A172 (cell line): ENCODE measurements at places on chromosomes 4 and X.
A peak's percentile ranks its signal among the peaks of the same experiment; 100 is the strongest.

DNA sequence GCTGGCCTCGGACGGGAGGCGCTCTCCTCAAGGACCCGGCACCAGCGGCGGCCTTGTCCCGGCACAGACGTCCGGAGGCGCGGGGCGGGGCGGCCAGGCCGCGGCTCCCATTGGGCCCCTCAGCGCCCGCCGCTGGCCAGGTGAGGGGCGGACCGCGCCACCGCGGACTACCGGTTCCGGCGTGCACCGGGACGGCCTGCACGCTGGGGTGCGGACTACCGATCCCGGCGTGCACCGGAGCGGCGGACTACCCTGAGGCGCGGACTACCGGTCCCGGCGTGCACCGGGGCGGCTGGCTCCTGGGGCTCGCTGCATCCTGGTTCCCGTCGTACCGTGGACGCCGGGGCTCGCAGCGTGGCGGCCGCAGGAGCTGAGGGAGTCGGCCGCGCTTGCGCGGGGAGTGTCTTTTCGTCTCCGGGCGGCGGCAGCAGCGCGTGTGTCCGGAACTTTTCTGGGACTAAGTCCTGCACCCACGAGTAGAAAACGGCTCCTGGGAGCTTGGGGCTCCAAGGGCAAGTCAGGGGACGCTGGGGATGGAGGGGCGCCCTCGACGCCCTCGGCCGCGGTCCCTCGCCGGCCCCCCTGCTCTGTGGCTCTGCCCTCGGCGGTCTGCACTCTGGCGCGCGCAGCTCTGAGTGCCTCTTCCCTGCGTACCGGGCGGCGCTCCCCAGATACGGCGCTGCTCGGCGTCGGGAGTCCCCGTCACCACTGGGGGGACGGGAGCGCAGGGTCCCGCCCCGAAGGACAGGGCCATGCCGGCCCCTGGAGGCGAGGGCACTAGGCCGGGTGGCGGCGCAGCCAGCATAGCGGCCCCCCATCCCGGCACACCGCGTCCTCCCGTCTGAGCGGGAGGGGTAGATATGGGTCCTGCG, at the start of gene LETM1:
TSS of gene LETM1 (minus strand) at position 86 of the 872 bp plus-strand sequence. CDS start 206 bp downstream, outside the sequence.
- DNase-seq: peak; percentile 82

- DNase-seq: no peak
Measured at GRCh38 chrX:136198678-136199243, 51.4 kb downstream of the FHL1 start.

DNA sequence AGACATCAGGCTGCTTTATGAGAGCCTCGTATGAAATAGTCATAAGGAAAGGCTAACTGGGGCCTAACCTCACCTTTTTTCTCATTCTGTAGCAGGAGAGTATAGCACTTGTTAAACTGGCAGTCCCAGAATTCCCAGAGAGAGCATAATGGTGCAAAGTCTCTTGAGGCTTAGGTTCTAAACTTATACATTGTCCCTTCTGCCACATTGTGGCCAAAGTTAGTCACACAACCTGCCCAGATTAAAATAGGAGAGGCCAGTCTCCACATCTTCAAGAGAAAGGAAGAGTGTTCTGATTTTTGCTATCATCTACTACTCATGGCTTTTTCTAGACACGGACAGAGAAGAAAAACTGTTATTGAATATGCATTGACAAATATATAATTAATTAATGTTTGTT, 1588.9 kb upstream of the PCDH7 start:
- DNase-seq: no peak

DNA sequence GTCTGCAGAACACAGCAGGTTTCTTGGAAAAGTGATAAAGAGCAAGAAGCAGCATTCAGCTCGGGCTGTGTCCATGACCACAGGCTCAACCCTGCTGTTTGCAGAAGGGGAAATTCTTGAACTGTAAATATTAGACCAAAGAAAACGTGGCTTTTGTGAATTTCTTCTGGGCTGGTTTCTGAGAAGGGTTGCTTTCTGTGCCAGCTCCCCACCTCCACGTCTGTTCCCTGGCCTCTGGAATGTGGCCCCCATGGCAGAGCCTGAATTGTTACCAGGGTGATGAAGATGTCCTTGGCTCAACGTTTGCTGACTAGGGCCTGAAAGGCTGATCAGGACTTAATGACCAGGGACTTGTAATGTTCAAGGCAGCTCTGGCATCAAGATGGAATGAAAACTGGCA, 116.0 kb downstream of the CPEB2 start:
- no peak for DNase-seq

DNA sequence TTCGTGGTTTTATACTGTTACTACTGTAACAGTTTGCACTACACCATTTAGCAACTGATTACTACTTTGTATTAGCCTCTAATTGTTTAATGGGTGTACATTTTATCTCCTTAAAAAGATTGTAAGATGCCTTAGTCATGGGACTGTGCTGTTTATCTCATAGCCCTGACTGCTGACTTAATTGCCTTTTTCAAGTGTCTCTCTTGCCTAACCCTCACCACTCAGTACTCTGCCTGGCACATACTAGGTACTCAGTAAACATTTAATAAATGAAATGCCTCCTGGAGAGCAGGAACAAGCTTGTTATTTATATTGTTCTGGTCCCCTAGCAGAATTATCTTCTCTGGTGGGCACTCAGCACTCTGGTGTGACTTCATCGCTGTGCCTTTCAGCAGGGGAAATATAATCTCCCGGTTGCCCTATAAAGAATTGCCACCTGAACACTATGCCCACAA, 1.7 kb upstream of the STIM2 start:
- no peak for DNase-seq

DNA sequence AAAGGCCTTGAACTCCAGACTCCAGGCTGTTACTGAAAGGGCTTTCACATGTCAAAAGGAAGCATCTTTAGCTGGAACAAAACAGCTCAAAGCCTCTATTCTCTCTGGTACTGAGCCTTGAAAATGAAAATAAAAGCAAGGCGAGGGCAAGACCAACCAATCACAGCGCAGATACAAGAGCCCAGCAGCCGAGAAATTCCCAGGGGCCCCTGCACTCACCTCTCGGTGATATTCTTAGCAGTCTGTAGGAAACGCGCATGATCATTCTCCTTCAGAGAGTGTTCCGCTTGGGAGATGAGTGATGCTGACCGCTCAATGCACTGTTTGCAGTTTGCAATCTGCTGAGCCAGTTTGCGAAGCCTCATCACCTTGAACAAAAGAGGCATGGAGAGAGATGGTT, 138.1 kb downstream of the MID1 start:
- DNase-seq: no peak

DNA sequence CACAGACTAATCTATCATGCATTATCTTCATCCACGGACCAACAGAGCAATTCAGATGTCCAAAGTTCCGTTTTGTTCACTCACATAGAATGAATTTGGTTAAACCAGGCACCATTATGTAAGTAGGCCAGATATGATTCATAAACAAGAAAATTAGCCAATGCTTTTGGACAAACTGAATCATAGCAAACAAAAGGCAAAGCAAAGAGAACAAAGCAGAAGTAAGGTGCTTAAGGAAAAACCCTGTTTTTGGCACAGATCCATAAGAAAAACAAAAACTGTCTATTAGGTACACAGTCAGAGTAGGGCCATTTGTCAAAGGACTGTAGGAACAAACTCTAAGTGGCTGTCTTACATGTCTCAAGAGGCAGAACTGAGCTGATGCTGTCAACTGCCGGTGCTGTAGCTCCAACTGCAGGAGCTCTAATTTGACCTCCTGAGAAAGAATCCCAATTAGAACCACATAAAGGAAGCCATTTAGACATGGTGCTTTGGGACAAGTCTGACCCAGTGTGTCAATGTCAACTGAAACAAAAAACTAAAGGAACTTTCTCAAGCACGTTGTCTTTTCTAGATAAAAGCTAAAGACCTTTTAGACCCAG, 146.7 kb downstream of the COL25A1 start:
- DNase-seq: no peak

DNA sequence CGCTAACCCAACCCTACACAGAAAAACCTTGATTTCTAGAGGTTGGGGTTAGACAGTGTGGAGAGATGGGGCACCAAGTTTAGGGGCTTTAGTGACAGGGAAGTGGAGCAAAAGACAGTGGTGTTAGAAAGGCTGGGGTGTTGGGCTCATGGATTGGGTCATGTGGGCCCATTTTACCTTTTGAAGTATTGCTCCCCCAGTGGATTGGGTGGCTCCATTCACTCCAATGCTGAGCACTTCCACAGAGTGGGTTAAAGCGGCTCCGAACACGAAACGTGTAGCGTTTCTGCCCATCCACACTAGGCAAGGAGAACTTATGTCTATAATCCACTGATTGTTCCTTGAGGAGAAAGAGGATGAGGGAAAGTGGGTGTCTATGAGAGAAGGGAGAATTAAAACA, 2.3 kb downstream of the IL2RG start:
- no peak for DNase-seq

GRCh38 chr4:22514001-22514400, 1.9 kb downstream of the ADGRA3 start:
- peak; percentile 64 for DNase-seq

- DNase-seq: no peak
Measured at GRCh38 chr4:149882251-149882650, 66.6 kb upstream of the IQCM start.

DNA sequence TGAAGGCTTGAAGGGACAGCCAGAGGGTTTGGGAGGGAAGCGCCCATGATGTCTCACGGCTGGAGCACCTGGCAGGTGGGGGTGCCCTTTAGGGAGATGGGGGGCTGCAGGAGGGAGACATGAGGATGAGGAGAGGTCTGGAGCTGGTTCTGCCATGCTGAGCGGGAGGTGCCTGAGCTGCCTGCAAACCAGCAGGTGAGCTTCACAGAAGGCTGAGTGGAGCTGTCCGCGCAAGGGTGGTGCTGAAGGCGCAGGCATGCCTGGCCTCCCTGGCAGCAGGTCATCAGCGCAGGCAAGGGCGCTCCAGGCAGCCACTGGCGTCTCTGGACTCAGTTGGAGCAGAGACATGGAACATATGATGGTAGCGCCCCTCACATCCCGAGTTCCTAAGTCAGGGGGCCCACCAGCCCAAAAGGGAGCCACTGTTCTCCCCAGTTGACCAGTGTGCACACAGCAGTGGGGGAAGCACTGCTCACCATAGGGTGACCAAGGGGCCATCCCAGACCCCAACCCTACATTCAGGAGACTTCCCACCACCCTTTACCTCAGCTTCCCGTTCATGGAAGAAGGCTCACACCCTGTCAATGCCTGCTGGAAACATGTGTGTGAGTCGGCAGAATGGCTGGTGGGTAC, 25.8 kb downstream of the ADRA2C start:
- DNase-seq: peak; percentile 35

DNA sequence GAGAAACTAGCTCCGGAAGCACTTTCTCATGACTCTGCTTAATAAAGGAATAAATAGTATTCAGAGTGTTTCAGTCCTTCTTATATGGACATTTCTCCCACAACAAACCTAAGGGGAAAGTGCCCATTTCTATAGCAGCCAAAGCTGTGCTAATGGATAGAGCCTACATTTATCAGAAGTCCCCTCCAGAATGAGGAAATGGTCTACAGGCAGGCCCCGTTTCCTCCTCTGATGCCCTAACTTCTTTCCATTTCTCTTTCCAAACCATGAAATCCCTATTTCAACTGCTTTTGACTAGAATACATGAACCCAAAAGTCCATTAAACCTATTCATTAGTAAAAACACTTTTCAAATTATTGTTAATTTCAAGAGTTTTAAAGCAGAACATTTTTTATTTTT, 4.5 kb downstream of the ACSL1 start:
- no peak for DNase-seq

GRCh38 chrX:41291309-41291708, 42.7 kb upstream of the DDX3X start:
- no peak for DNase-seq

- no peak for DNase-seq
Measured at GRCh38 chr4:42710761-42711160, 53.9 kb upstream of the ATP8A1 start.

GRCh38 chrX:9189286-9189685, 155.4 kb upstream of the FAM9B start:
- no peak for DNase-seq

DNA sequence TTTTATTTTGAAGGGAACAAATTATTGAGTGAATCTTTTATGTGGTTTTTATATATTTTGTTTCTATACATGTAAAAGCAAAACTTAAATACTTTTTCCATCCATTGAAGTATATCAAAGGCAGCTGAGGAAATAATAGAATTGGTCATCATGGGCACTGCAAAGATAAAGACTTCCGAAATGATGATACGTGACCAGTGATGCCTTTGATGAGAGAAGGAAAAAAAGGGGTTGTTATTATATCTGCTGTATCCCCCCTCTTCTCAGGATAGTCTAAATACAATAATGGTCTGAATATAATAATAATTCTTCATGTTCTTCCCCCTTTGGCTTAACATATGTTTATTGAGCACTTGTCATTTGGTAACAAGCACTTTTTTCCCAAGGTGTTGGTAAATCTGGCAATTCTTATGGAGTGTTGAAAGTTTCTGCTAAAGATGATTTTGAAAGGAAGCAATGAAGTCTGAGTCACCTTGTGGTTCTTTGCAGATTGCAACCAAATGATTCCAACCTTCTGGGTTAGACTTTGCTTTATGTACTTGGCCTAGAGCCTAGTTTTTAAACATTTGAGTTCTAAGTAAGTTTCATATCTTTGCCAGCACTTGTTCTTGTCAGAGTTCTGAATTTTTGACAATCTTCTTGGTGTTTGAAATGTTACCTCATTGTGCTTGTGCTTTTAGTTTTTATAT, 60.8 kb downstream of the USP9X start:
- peak; percentile 75 for DNase-seq

GRCh38 chr4:37431417-37431743, 186.8 kb downstream of the NWD2 start:
- DNase-seq: no peak

DNA sequence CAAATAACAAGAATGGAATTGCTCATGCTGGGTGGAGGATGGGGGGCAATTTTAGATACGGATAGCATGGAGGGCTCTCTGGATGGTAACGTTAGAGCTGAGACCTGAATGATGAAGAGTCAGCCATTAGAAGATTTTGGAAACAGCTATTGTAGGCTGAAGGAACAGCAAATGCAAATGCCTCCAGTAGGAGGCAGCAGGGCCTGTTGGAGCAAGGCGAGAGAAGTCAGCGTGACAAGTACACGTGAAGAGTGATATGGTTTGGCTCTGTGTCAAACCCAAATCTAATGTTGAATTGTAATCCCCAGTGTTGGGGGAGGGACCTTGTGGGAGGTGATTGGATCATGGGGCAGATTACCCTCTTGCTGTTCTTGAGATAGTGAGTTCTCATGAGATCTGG, 59.3 kb upstream of the SOD3 start:
- no peak for DNase-seq

DNA sequence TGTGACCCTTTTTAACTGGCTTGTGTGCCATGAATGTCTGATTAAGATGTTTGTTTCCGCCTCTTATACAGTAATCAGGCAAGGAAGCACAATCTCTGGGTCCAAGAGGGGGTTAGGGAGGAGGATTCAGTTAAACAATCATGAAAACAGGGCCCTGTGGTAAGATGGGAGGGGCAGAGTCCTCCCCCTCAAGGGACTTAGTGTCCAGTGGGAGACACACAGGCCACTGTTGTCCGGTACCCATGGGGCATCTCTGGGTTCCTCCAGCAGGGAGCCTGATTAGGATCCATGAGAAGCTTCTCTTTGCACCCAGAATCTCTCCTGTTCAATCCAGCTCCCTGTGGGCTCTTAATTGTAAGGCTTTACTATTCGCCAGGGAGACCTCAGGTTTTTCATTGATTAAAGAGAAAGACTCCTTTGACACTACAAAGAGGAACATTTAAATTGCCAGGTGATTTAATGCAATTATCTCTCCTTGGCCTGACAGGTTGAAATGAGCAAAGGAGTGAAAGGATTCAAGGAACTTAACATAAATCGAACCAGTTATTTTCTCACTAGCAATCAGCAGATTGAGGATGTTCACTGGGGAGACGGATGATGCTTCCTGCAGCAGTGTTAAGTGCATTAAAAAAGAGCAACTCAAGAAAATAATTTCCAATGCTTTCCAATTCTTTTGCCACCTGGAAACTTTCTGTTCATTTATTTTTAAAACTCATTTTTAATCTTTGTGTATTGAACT, 225.4 kb downstream of the PTTG2 start:
- no peak for DNase-seq

GRCh38 chrX:258291-259040, 22.7 kb upstream of the PLCXD1 start:
- no peak for DNase-seq
